ENCODE measurements at places on chromosomes 5 and 9. TPM values are rescaled to one million over a fixed set of nuclear protein-coding genes. Genes with fewer than 3 reads are reported as not detected.
A peak's percentile ranks its signal among the peaks of the same experiment; 100 is the strongest.

DNA sequence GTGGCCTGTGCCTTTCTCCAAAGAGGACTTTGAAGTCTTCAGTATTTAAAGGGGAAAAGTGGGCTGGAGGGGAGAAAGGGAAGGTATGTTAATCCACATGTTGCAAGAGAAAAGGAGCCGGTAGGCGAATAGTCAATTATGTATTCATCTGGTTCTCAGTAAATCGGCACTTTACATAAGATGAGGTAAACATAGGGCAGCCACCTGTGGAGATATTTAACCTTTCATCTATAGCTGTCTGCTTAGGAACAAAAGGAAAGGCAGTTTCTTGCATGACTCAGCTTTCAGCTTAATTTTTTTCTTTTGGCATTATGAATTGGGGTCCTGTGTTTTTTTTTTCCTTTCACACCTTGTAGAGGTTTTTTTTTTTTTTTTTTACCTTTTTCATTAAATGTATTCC is 42.2 kb downstream of the FGD3 start:
- DNase-seq, result no peak

- DNase-seq, result no peak
Measured at GRCh38 chr5:163310997-163311396, 126.4 kb upstream of the CCNG1 start.

- DNase-seq, result no peak
Measured at GRCh38 chr9:129175515-129175824, 2.6 kb downstream of the IER5L start.

The APBA1 gene
- total RNA-seq, result 4.3 TPM

GRCh38 chr9:128505414-128505765 is 871 bp downstream of the GLE1 start:
- DNase-seq, result peak; percentile 64

DNA sequence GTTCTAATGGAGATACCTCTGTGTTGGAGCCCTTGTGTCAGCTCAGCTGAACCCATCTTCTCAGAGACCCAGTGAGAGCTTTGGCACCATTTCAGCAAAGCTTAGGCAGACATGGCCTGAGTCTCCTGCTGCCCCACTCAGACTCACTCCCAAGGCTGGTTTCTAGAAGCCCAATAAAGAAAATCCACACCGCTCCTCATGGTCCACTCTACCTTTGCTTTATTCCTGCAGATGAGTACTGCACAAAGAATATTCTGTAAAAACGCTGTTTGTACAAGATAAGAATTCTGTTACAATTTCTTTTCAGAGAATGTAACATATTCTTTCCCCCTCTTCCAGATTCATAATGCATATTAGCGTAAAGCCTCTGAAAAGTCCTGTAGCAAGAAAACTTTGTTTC is 129.3 kb downstream of the C5orf15 start:
- DNase-seq, result no peak

The ADAMTSL1 gene
- total RNA-seq, result 255 TPM

The PCDHB9 gene
- total RNA-seq, result 2.5 TPM

DNA sequence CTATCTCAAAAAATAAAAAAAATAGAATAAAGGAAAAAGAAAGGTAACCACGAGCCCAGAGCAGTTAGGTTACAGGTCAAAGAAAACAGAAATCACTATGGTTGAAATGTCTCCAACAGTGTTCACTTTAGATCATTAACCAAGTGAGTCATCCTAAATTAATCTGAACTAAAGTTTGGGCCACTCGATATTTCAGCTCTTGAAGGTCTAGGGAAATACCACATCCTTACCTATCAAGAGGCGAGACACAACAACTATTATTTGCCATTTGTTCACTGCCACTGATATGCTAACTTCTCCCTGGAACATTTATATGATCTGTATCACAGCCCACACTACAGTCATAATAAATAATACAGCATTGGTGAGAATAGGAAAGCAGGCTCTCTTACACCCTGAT is 111.3 kb upstream of the NR5A1 start:
- DNase-seq, result no peak

- DNase-seq, result no peak
Measured at GRCh38 chr5:128329386-128329939, 208.6 kb downstream of the FBN2 start.

DNA sequence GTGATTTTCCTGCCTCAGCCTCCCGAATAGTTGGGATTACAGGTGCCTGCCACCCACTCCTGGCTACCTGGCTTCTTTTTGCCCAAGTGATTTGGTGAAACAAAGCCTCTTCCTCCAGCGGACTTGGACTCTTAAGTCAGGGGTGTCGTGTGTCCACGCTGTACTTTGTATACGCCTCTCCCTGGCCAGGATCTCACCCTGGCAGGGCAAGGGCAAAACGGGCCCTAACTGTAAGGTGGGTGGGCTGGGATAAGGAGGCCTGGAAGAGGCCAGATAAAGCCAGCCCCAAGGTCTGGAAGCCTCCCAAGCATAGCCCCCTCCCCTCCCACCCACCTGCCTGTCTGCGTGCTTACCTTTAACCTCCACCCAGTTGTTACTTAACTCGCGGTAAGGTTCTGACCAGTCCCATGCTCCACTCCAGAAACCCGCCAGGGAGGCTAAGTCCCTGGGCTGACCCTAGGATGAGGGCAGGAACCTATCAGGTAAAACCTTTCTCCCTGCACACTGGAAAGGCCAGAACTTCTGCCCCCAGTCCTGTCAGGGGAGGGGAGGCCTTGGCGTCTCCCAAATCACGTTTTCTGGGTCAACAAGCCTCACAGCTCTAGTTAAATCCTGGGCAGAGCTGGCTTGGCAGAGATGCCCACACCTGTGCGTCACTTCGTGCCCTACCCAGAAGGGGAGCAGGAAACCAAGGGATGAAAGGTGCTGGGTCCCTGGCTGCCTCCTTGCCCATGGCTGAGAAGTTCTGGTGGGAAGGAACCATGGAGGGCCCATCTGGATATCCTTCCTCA is 8.4 kb downstream of the CDK9 start:
- DNase-seq, result no peak

DNA sequence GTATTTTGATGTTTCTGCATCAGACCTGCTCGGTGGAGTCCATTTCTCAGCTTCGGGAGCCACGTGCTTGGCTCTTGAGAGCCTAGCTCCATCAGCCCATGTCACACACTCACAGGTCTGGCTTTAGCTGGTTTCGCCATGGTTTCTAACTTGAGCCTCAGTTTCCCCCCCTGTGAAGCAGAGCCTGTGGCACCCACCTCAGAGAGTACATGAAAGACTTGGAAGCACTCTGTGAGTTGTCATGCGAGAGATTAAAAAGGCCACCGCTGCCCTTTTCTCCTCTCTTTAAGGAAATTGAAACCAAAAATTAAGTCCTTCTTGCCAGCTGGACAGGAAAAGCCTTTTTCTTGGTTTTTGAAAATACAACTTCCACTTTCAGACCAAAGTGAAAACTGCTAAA is 8.8 kb downstream of the TENT4A start:
- peak; percentile 66 for DNase-seq

DNA sequence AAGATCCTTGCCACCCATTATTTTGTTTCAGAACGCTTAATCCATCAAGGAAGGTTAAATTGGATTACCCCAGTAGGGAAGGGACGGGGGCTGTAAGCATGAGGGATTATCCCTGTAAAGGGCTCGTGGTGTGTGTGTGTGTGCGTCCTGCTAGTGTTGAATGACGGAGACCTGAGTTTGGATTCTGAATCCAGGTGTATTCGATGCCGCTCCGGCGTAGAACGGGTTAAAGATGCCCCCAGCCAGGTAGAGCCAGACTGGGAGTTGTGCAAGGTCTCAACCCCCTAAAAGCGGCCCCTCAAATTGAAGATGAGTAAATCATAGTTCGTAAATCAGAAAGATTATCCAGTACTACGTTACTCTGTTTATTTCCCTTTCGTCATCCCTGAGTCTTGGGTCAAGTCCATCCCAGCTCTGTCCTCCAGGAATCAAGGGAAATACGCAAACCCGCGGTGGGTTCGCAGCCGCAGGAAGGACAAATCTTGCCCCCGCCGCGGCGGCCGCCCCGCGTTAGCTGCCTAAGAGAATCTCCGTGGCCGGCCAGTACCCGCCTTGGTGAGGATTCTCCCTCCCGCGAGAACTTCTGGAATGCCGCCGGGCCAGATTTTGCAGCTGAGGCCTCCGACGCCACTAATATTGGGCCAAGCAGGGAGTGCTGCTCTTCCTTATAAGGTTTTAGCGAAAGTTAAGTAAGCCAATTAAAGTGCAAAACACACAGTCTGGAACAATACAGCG is 586 bp upstream of the MTAP start:
- DNase-seq, result peak; percentile 94

DNA sequence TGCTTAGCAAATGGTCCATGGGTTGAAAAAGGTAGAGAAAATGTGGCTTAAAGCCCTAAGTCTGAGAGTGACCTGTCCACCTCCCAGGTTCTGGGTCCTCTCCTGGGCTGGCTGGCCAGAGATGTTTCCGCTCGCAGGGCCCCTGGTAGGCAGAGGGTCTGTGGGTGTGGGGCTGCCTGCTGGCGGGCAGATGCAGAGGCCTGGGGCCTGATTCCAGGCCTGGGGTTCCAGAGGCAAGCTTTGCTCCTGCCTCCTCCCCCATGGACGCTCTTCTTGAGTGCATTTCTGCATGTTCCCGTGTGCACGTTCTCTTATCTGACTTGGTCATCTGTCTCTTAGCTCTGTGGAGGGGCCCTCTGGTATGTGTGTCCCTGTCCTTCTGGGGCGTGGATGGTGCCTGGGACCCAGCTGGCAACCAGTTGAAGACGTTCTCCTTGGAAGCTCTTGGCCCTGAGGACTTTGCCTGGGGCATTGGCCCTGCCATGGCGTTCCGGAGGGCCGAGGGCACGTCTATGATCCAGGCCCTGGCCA is 3.8 kb downstream of the MIGA2 start:
- no peak for DNase-seq

- DNase-seq, result peak; percentile 95
Measured at GRCh38 chr9:79224672-79225433, 346.9 kb upstream of the TLE4 start.

DNA sequence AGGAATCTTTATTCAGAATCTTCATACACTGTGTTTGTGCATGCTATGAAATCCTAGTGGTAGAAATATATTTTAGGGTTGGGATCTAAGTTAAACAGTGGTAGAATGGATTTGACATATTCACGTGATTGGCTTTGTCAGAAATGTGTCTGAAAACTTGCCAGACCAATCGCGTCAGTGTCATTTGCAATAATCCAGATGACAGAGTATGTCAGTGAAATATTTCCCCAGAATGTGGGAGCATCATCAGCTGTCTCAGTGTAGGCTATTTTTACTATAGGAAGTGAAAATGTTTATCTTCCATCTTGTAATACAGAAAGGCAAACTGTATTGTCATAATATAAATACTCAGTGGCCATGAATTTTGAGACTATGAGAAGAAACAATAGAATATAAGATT is 220.6 kb upstream of the EDIL3 start:
- DNase-seq, result no peak

The ISL1 gene
- not detected for total RNA-seq

DNA sequence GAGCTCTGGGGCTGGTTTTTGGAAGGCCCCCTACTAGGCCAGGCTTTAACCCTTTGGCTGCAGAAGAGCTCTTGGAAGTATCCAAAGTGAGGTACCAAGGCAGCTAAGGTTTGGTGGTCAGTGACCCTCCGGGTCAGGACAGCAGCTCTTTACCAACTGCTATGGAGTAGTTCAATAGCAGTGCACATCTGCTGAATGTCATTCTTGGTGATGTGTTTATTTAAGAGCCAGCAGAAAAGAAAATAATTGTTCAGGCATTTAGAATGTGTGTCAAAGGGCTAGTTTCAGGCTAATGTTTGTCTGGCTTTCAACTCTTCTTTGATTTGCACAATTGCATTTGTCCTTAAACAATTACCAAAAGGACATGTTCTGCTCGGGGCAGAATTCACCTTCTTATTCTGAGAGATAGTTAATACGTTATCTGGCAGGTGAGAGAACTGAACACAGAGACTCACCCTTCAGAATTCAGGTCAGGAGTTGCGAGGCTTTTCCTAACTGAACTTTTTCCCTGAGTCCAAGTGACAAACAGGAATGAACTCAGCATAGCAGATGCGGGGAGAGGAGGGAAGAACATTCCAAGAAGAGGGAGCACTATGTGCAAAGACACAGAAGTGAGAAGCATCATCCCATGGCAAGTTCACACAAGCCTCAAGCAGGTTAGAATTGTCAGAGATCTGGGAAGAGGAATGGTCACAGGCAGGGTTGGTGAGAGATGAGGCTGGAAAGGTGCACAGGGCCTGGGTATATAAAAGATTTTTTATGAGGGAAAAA is 556.7 kb upstream of the TLE4 start:
- DNase-seq, result no peak

The LEAP2 gene
- not detected for total RNA-seq

The LHX2 gene
- total RNA-seq, result not detected

- no peak for DNase-seq
Measured at GRCh38 chr9:122393284-122393983, 22.6 kb downstream of the PTGS1 start.

DNA sequence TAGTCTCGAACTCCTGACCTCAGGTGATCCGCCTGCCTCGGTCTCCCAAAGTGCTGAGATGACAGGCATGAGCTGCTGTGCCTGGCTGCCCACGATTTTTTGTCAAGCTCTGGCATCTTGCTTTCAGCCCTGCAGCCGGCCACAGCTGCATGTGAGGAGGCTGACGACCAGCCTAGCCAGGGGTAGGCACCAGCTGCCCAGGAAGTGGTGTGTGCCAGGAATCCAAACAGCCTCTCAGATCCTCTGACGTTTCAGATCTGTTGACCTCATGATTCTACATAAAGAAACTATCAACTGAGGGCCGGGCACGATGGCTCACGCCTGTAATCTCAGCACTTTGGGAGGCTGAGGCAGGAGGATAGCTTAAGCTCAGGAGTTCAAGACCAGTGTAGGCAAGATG is 19.0 kb downstream of the DYNC2I2 start:
- DNase-seq, result no peak

The ARL10 gene
- 8.9 TPM for total RNA-seq

- peak; percentile 43 for DNase-seq
Measured at GRCh38 chr9:33289496-33289895, 820 bp upstream of the NFX1 start.

DNA sequence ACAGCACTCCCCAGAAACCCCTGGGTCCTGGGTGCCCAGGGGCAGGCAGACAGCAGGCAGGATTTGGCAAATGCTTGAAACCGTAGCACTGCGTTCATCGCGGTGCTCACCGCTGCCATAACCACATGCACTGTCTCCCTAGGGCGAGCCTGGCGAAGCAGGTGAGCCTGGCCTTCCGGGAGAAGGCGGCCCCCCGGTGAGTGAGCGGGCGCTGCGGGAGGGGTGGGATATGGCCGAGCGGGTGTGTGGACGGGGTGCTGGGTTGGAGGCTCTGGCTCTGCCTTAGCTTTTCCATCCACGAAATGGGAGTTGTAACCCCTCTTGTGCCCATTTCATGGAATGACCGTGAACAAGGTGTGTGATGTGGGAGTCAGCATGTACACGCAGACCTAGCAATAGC is 66.8 kb upstream of the FCN2 start:
- no peak for DNase-seq

GRCh38 chr9:96302021-96302420 is at the start of gene HSD17B3:
TSS of gene HSD17B3 (minus strand) at chr9:96302176. CDS start at chr9:96302104, 72 bp downstream.
- no peak for DNase-seq
